Stimulated activated CD8-positive, alpha-beta memory T cell treated with anti-CD3 and anti-CD28 coated beads, Interleukin-12 subunit alpha, Interleukin-12 subunit beta, amount 100 ng/mL, for 4 hours (primary cell): ENCODE measurements at places on chromosomes 6 and 20.

GRCh38 chr6:111210194-111210728 lies 123.0 kb downstream of the SLC16A10 start:
- DNase-seq = no peak

- DNase-seq = no peak
Measured at GRCh38 chr6:101018157-101018556, 137.0 kb upstream of the ASCC3 start.

DNA sequence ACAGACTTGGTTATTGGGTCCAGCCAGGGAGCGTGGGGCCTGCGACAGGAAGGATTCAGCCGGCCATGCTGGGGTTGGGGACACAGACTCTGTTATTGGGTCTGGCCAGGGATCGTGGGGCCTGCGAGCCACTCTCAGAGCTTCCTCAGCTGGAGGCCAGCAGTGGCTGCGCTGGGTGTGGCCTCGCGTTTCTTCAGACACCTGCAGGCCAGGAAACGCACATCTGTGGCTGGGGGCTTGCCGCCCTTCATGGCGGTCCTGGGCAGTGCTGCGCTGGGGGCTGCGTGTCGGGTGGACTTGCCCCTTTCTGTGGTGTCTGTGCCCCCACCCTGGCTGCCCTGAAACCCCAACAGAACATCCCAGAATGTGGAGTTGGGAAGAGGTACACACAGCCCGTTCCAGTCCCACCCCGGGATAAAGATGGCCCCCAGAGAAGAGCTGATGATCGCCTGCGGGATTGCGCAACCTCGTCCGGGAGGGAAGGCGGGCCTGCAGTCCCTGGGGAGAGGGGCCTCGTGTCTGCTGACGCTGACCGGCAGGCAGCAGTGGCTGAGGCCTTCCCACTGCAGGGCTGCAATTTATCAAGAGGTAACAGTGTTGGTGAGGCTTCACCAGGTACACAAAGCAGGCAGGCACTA lies 16.9 kb upstream of the MTG2 start:
- no peak for DNase-seq

DNA sequence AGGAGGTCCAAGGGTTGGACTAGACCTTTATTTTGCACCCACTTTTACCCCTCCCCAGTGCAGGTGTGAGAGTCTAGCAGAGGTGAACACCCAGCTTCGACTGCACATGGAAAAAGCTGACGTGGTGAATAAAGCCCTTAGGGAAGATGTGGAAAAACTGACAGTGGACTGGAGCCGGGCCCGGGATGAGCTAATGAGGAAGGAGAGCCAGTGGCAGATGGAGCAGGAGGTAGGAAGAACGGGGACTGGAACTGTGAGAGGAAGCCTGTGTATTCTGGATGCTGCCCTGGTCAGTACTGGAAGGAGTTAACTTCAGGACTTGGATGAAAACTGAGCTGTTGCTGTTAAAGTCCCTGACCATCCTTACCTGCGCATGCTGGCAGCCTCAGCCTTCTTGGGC lies 10.6 kb downstream of the CEP250 start:
- DNase-seq = no peak

DNA sequence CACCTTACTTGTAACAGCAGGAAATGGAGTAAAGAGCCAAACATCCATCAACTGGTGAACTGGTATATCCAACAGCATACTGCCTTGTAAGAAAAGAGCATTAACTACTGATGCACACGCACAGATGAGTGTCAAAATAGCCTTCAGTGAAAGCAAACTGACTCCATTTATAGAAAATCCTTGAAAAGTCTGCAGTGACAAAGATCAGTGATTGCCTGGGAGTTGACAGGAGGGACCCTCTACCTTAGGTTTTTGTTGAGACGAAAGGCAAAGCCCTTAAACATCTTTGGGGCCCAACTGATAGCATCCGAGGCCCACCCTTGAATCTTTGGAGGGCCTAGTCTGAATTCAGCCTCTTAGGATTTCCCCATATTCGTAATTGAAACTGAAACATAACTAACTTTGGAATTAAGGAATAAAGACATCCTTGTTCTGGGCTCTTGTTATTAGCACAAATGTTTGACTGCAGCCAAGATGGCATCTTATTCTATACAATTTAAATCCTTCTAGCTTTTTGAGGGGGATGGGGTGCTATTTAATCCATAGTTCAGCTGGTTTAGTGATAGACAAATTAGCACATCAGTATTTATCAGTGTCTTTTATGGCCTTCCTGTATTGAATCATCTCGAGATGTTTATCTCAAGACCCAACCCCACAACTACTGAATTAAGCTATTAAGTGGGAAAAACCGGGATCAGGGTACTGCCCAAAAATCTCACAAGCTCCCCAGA lies 13.0 kb downstream of the FBXO5 start:
- no peak for DNase-seq

DNA sequence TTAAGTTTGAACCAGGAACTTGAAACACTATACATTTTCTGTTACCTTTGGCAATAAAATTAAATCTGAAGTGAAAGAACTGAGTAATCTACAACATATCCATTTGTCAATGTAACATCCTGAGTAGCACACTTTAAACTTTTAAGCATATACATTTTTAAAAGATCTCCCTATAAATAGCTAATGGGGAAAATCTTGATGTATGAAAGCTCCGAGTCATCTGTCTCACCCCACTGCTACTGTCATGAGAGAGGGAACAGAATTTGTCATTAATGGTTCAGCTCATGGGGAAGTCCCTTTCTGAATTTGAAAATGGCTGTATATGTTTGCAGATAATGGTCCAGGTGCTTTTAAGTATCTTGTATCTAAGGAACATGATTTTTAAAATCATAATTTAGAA lies 55.2 kb upstream of the NOX3 start:
- no peak for DNase-seq

DNA sequence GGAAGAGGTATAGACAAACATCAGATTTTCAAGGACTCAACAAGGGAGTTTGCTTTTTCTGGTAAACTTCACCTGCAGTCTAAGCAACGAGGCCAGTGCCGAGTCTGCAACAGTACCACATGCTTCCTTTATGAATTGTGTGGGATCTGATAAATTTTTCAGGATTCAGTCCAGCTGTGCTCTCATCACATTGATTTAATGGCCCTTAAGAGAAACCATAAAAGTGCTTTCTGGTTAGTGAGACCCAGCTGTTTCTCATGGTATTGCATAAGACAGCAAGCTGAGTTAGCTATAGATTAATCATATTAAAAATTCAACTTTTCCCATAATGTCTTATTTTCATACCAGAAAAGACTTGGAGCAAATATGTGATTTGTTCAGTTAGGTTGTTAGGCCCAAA lies 291.4 kb downstream of the CENPW start:
- no peak for DNase-seq

DNA sequence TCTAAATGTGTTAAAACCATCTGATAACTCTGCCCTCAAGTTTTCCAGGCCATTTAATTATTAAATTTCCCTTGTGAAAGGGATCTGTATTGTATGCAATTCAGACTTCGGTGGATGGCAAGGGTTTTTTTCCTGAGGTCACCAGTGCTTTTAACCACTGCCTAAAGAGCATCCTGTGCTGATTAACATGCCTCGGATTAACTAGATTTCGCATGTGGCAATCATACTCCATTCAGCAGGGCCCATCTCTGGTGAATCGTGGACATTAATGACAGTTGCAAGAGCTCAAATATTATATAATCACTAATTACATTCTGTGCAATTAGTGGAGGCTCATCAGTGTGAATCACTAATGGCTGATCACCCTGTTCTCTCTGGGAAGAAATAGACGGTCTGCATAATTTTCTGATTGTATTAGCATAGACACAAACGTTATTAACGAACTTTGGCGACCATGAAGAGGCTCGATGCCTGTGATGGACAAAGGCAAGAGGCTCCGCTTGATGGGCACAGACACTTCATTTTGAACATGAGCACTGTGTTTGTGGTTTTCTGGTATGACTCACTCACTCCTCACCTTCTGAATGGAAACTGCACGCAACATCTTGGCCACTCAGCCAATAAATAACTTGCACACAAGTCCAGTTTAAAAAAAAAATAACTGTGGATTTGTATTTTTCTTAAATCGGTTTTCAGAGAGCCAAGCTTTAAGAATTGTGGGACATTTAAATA lies 31.4 kb downstream of the LINC00237 start:
- no peak for DNase-seq
